Left ventricle myocardium inferior (tissue), 1 donor: ENCODE measurements at places on chromosomes 1 and 21. TPM values are rescaled to one million over a fixed set of nuclear protein-coding genes. Genes with fewer than 3 reads are reported as not detected.
A peak's percentile ranks its signal among the peaks of the same experiment; 100 is the strongest.

- no peak for DNase-seq
- H3K4me1 ChIP-seq = peaks cover 6% of the 10 kb centered on the region
- no peaks in the 10 kb centered on the region for H3K27me3 ChIP-seq
- no peak overlapping the region for H3K27ac ChIP-seq
Measured at GRCh38 chr1:55816456-55817426, 601.6 kb upstream of the USP24 start.

The CLCA4 gene
- 0.27 TPM for total RNA-seq

GRCh38 chr1:235617140-235617539, 32.4 kb downstream of the GNG4 start:
- no peak for DNase-seq
- no peak overlapping the region for H3K4me3 ChIP-seq
- H3K27me3 ChIP-seq = peaks cover 34% of the 10 kb centered on the region

DNA sequence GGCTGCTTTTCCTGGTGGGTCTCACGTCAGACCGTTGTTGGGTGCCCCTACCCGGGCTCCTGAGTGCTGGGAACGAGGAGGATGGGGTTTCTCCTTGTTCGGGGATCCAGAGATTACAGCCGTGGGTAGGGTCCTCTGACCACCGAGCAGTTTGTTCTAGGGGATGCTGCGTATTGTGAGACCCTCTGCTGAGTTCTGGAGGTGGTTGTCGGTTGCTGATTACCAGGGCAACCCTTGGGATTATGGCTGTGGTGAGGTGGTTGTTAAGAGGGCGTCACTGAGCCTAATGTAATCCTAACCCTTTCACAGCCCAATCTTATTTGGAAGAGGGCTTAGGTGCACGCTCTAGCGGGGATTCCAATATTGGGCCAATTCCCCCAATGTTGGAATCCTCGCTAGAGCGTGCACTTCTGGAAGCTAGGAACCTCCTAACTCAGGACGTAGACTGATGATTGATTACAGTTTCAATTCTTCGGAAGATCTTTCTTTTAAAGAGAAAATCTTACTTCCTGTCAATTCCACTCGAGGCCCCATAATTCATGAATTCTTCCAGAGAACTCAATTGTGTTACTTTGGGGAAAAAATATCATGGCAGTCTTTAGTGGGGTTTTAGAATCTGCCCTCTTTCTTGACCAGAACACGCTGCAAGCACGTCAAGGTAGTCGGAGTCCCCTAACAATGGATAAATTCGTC, 483 bp downstream of the TCEANC2 start:
- H3K27me3 ChIP-seq = no peaks in the 10 kb centered on the region
- peaks cover 56% of the 10 kb centered on the region for H3K4me1 ChIP-seq
- peak overlapping the region; percentile 97 for H3K27ac ChIP-seq
- no peak for DNase-seq
- H3K4me3 ChIP-seq = peak overlapping the region; percentile 98

The OLIG2 gene
- total RNA-seq = not detected

GRCh38 chr1:62382658-62382955, 54.2 kb upstream of the USP1 start:
- no peak for DNase-seq
- H3K4me3 ChIP-seq = no peak overlapping the region
- H3K27me3 ChIP-seq = no peaks in the 10 kb centered on the region
- no peaks in the 10 kb centered on the region for H3K36me3 ChIP-seq
- H3K27ac ChIP-seq = no peak overlapping the region

DNA sequence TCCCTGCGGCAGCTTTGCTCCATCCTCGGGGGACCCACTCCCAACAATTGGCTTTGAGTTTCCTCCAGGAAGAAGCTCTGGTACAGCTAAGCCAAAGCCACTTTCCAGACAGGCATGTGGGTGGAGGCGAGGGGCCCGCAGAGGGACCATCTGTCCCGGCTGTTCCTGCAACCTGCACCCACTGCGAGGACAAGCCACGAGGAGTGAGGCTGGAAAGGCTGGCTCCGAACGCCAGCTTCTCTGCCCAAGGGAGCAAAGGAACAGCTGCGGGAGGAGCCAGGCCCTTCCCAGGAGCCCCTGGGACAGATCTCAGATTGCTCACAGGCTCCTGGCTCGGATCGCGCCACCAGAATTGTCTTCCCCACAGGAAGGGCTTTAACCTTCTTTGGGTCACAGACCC, 28.3 kb upstream of the PEF1 start:
- peaks cover 77% of the 10 kb centered on the region for H3K4me1 ChIP-seq
- H3K36me3 ChIP-seq = no peaks in the 10 kb centered on the region
- peak; percentile 32 for DNase-seq
- no peak overlapping the region for H3K4me3 ChIP-seq

The NCMAP gene
- total RNA-seq = 0.11 TPM

GRCh38 chr1:246293366-246294121, 213.5 kb downstream of the SMYD3 start:
- peaks cover 5% of the 10 kb centered on the region for H3K4me1 ChIP-seq
- no peak for DNase-seq
- H3K27ac ChIP-seq = no peak overlapping the region
- H3K27me3 ChIP-seq = no peaks in the 10 kb centered on the region
- H3K4me3 ChIP-seq = no peak overlapping the region

GRCh38 chr1:239833723-239834122, 258.0 kb upstream of the FMN2 start:
- H3K27me3 ChIP-seq = no peaks in the 10 kb centered on the region
- no peak for DNase-seq
- H3K27ac ChIP-seq = no peak overlapping the region
- H3K36me3 ChIP-seq = no peaks in the 10 kb centered on the region

The SYCP1 gene
- total RNA-seq = not detected

- H3K36me3 ChIP-seq = no peaks in the 10 kb centered on the region
- no peak for DNase-seq
- H3K4me3 ChIP-seq = no peak overlapping the region
- no peaks in the 10 kb centered on the region for H3K27me3 ChIP-seq
Measured at GRCh38 chr1:173191011-173191705, 16.0 kb downstream of the TNFSF4 start.

- peaks cover under 1% of the 10 kb centered on the region for H3K4me1 ChIP-seq
- DNase-seq = no peak
- H3K27ac ChIP-seq = no peak overlapping the region
- no peaks in the 10 kb centered on the region for H3K36me3 ChIP-seq
- no peak overlapping the region for H3K4me3 ChIP-seq
- H3K27me3 ChIP-seq = no peaks in the 10 kb centered on the region
Measured at GRCh38 chr1:29057700-29058099, 66.0 kb downstream of the TMEM200B start.

GRCh38 chr1:56191369-56191768, 388.0 kb downstream of the PLPP3 start:
- peaks cover 32% of the 10 kb centered on the region for H3K4me1 ChIP-seq
- no peak overlapping the region for H3K4me3 ChIP-seq
- no peak for DNase-seq
- H3K36me3 ChIP-seq = no peaks in the 10 kb centered on the region

GRCh38 chr1:184858288-184858687, 103.6 kb upstream of the EDEM3 start:
- no peak for DNase-seq
- H3K27ac ChIP-seq = no peak overlapping the region
- H3K4me1 ChIP-seq = peaks cover 74% of the 10 kb centered on the region
- no peaks in the 10 kb centered on the region for H3K36me3 ChIP-seq

- peaks cover 11% of the 10 kb centered on the region for H3K36me3 ChIP-seq
- no peak overlapping the region for H3K4me3 ChIP-seq
- peaks cover 7% of the 10 kb centered on the region for H3K4me1 ChIP-seq
- H3K27me3 ChIP-seq = no peaks in the 10 kb centered on the region
Measured at GRCh38 chr1:212401042-212401441, 13.6 kb downstream of the PACC1 start.
